Endothelial cell of coronary artery (primary cell): ENCODE measurements at places on chromosomes 11 and 22. TPM values are rescaled to one million over a fixed set of nuclear protein-coding genes. Genes with fewer than 3 reads are reported as not detected.

The SF1 gene
- total RNA-seq, result 65.3 and 107 TPM in 2 replicates

The TUBA8 gene
- 0.94 and 17.3 TPM in 2 replicates for total RNA-seq

The SCGB1A1 gene
- not detected in 2 replicates for total RNA-seq

The LRRC56 gene
- 0.27 and 0.47 TPM in 2 replicates for total RNA-seq

The IL18 gene
- total RNA-seq, result 5.5 TPM in 1 of 2 replicates, not detected in the other

The MUC2 gene
- under 0.01 TPM in 1 of 2 replicates, not detected in the other for total RNA-seq

The AQP11 gene
- total RNA-seq, result 0.27 and 0.47 TPM in 2 replicates

The P2RY6 gene
- total RNA-seq, result 0.09 TPM in 1 of 2 replicates, not detected in the other

The HTR3A gene
- total RNA-seq, result not detected in 2 replicates

The IFITM1 gene
- 2.1 and 8.3 TPM in 2 replicates for total RNA-seq

The OR10D3 gene
- not detected in 2 replicates for total RNA-seq

The SULT4A1 gene
- 0.09 and 0.63 TPM in 2 replicates for total RNA-seq

The TESMIN gene
- 0.54 and 0.66 TPM in 2 replicates for total RNA-seq

The TTC36 gene
- total RNA-seq, result 0.45 and 1.2 TPM in 2 replicates

The CHST1 gene
- total RNA-seq, result 19.0 and 43.4 TPM in 2 replicates

The MCAM gene
- total RNA-seq, result 1,233 and 1,581 TPM in 2 replicates

The GRAMD4 gene
- 12.3 and 12.8 TPM in 2 replicates for total RNA-seq

The ALDH3B1 gene
- total RNA-seq, result 0.09 and 9.6 TPM in 2 replicates

The IFITM10 gene
- total RNA-seq, result 0.09 and 0.56 TPM in 2 replicates

The SYCE3 gene
- not detected in 2 replicates for total RNA-seq

The DGAT2 gene
- total RNA-seq, result 1.5 and 3.1 TPM in 2 replicates

The GLYATL2 gene
- total RNA-seq, result not detected in 2 replicates

The MFRP gene
- under 0.01 TPM in 1 of 2 replicates, not detected in the other for total RNA-seq

The CRYBB1 gene
- not detected in 2 replicates for total RNA-seq

The TMEM191C gene
- total RNA-seq, result 0.38 and 0.54 TPM in 2 replicates

The RIMBP3C gene
- under 0.01 and 0.09 TPM in 2 replicates for total RNA-seq

The SLC16A8 gene
- total RNA-seq, result 0.28 TPM in 1 of 2 replicates, not detected in the other

The PHF21B gene
- total RNA-seq, result not detected in 2 replicates

The OR5A1 gene
- not detected in 2 replicates for total RNA-seq

The TRPM5 gene
- not detected in 2 replicates for total RNA-seq

The SWAP70 gene
- total RNA-seq, result 76.9 and 136 TPM in 2 replicates

The CTR9 gene
- total RNA-seq, result 24.7 and 25.6 TPM in 2 replicates

The CFAP300 gene
- total RNA-seq, result 0.36 and 0.47 TPM in 2 replicates

The KAT5 gene
- 37.5 and 39.5 TPM in 2 replicates for total RNA-seq

The ADAMTS15 gene
- under 0.01 and 1.9 TPM in 2 replicates for total RNA-seq

The FLRT1 gene
- not detected in 2 replicates for total RNA-seq

The BUD13 gene
- total RNA-seq, result 15.2 and 16.4 TPM in 2 replicates

The ALG12 gene
- total RNA-seq, result 11.0 and 12.0 TPM in 2 replicates

The IL18BP gene
- total RNA-seq, result 4.9 and 5.6 TPM in 2 replicates

The GNG3 gene
- not detected in 2 replicates for total RNA-seq

The GRM5 gene
- 0.18 TPM in 1 of 2 replicates, not detected in the other for total RNA-seq

The SSTR3 gene
- not detected in 2 replicates for total RNA-seq

The TPBGL gene
- under 0.01 TPM in 1 of 2 replicates, not detected in the other for total RNA-seq

The ZNRD2 gene
- total RNA-seq, result 46.6 and 57.7 TPM in 2 replicates

The KIAA1671 gene
- total RNA-seq, result 29.4 and 32.7 TPM in 2 replicates

The IRAG1 gene
- 0.18 and 1.6 TPM in 2 replicates for total RNA-seq

The KMT2A gene
- 19.8 and 27.7 TPM in 2 replicates for total RNA-seq

The PATE2 gene
- 0.09 TPM in 2 replicates for total RNA-seq

The KDELR3 gene
- total RNA-seq, result 27.4 and 36.0 TPM in 2 replicates

The KRTAP5-10 gene
- not detected in 2 replicates for total RNA-seq
